ENCODE measurements at places on chromosomes 4 and X.

DNA sequence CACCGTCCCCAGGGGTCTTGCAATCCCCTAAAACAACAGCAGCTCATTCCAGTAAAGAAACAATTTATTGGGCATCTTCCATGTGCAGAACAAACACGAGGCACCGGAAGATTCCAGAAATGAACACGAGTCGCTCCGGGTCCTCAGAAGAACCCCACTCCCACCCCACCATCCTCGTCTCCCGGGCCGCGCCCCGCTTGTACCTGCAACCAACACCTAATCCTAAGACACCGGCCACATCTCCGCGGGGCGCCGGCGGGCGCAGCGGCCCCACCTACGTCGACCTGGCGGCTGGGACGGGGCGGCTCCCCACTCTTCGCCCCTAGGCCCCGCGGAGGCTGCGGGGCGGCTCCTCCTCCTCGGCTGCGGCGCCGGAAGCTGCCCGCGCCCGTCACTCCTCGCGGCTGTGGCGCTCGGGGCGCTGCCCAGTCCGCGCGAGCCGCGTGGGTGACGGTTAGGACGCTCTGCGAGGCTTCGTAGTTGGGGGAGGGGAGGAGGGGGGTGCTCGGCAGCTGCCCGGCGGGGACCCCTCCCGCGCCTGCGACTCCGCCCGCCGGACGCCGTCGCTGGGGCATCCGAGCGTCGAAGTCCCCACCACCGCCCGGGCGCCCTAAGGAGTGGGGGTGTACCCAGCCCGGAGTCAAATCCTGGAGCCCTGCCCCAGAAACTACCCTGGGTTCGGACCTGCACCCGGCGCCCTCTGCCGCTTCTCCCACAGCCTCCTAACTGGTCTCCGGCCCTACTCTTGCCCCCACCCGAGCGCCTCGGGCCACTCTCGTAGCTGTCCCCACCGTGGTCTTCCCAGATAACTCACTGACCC lies at the start of gene CCDC158:
TSS of gene CCDC158 (minus strand) at position 380 of the 820 bp plus-strand sequence. CDS start 17,934 bp downstream, outside the sequence.
- DNase-seq: peak; percentile 32

- DNase-seq: no peak
Observed at GRCh38 chr4:150570862-150571261, 11.1 kb upstream of the MAB21L2 start.

GRCh38 chr4:76211769-76212708 lies 1.6 kb downstream of the SCARB2 start:
- DNase-seq: no peak

GRCh38 chr4:56297776-56298175 lies 89.5 kb downstream of the AASDH start:
- DNase-seq: no peak

DNA sequence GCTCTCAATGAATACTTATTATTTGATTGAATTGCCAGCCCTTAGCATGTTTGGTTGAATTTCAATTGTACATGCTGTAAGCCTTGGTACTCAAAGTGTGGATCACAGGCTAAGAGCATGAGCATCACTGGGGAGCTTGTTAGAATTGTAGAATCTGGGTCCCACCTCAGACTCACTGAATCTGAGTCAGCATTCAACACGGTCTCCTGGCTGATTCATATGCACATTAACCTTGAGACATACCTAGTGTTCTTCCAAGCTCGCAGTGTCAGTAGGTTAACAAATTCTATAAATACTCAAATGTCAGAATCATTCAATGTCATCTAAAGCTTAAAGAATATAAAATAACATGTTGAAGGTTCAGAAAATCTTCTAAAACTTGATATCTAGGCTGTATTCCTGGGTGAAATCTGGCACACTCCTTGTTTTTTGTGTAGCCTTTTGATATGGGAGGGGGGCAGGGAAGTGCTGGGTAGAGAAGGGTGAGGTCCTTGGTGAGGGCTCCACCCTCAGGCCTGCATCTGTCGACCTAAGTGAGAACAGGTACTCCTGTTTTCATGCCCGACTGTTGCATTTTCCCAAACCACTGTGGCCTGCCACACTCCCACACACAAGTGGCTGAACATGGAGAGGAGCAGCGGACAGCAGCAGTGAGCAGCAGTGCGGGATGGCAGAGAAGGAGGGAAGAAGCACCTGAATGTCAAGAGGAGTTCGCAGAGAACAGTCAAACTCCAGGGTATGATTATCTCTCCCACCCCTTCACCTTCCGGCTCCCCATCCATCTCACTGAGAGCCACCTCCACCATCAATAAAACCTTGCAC lies 529.6 kb upstream of the IGFBP7 start:
- no peak for DNase-seq

- DNase-seq: peak; percentile 69
Observed at GRCh38 chr4:184453365-184454160, 20.8 kb downstream of the IRF2 start.

DNA sequence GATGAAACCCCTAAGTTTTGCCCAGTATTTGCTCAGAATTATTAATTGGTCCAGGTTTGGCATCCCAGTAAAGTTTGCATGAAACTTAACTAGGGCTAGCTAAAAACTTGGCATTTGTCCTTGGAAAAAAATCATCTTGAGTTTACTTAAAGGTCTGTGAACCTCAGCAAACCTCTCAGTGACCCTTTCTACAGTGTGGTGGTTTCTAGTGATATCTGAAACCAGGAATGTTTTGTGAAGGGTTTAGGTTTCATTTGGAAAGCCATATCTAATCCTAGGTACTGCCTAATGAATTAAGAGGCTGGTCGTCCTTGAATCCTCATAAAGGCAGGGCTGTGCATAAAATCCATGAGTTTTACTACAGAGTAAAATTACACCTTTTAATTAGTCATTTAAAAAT lies 218.5 kb upstream of the ANKRD50 start:
- no peak for DNase-seq

- DNase-seq: no peak
Observed at GRCh38 chr4:165514739-165515138, 135.9 kb downstream of the CPE start.

DNA sequence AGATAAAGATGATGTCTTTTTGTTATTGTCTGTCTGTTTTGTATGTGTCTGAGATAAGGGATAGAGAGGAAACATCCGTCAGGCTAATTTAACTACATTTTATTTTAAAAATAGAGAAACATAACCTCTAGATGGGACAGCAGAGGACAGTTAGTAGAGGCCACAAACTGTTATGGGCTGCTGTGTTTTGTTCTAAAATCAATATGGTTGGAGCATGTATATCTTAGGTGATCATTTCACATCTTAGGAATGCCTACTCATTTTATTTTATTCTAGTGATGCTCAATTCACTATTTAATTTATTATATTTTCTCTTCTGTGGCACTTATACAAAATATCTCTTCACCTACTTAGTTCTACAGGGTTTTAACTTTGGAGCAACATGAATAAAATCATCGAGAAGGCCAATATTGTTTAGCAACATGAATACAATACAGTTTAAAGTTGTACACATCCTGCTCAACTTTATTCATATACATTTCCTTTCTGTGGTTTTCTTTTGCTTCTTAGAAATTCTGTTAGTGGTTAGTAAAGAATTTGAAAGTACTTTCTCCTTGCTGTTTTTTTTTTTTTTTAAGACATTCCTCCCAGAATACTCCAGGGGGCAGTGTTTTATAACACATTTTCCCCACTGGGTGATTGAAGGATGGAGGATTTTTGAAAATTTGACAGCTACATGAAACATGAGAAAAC lies 392.9 kb downstream of the UNC5C start:
- peak; percentile 36 for DNase-seq

DNA sequence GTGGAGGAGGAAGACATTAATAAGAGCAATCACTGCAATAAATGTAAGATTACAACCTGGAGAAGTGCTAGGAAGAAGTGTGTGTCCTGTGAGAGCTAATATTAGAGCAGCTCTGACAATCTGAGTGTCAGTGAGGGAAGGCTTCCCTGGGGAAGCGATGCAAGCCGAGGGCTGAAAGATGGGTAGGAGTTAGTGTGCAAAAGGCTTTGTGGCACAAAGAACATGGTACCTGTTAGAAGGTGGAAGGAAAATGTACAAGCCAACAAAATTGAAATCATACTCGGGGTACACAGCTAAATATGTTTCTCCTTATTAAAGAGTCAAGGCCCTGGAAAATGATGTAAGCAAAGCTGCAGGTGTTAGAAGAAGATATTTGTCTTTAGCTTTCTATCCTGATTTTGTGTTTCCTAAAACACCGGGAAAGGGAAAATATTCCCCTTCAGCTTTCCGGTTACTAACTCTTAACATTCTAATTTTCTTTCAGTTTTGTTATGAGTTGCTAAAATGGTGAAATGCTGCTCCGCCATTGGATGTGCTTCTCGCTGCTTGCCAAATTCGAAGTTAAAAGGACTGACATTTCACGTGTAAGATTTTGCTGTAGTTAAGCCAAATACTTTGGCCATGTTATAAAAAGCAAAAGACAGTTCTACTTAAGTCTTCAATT lies 808 bp downstream of the THAP6 start:
- DNase-seq: peak; percentile 18

DNA sequence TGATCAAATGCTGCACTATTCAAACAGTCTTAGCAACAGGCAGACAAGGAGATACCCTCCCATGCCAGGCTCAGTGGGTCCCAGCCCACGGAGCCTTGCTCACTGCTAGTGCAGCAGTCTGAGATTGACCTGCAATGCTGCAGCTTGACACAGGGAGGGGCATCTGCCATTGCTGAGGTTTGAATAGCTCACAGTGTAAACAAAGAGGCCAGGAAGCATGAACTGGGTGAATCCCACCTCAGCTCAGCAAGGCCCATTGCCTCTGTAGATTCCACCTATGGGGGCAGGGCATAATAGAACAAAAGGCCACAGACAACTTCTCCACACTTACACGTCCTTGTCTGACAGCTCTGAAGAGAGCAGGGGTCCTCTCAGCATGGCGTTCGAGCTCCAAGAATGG lies 26.6 kb upstream of the ZXDB start:
- DNase-seq: no peak

- no peak for DNase-seq
Observed at GRCh38 chrX:151359341-151359740, 37.7 kb upstream of the VMA21 start.

DNA sequence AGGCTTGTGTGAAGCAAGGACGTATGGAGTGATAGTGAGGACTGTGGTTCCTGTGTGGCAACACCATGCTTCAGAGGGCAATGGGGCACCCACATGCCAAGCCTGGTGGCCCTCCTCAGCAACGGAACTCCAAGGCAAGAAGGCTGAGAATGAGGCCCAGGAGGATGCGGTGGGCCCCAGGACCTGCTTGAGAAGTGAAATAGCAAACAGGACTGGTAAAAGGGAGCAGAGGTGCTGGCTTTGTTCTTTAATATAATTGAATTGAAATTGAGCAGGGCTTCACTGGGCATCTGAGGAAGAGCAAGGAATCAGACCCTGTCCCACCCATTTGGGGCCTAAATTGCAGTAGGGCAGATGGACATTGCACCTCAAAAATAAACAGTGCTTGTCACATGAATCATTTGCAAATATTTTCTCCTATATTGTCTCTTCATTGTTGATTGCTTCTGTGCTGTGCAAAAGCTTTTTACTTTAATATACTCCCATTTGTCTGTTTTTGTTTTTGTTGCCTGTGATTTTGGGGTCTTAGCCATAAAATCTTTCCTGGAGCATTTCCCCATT lies 2.3 kb downstream of the TMEM187 start:
- DNase-seq: no peak
